ENCODE measurements at places on chromosomes 12 and 14. TPM values are rescaled to one million over a fixed set of nuclear protein-coding genes. Genes with fewer than 3 reads are reported as not detected.

- DNase-seq: no peak
- H3K36me3 ChIP-seq: no peaks in the 10 kb centered on the region
- H3K27ac ChIP-seq: no peak overlapping the region
- no peaks in the 10 kb centered on the region for H3K27me3 ChIP-seq
- no peak overlapping the region for H3K4me3 ChIP-seq
Observed at GRCh38 chr12:52708010-52708409, 4.7 kb upstream of the KRT77 start.

- no peaks in the 10 kb centered on the region for H3K27me3 ChIP-seq
- peak overlapping the region; percentile 47 for H3K27ac ChIP-seq
- H3K4me1 ChIP-seq: peaks cover 15% of the 10 kb centered on the region
- DNase-seq: peak; percentile 63
Observed at GRCh38 chr12:55681142-55682077, 26.3 kb downstream of the ITGA7 start.

The P2RX7 gene
- total RNA-seq: 4.0 TPM

GRCh38 chr12:30795410-30796312, 40.9 kb upstream of the CAPRIN2 start:
- peak overlapping the region; percentile 65 for H3K27ac ChIP-seq
- no peaks in the 10 kb centered on the region for H3K27me3 ChIP-seq
- peaks cover 11% of the 10 kb centered on the region for H3K4me1 ChIP-seq
- peak; percentile 66 for DNase-seq
- H3K4me3 ChIP-seq: peak overlapping the region; percentile 81
- no peaks in the 10 kb centered on the region for H3K36me3 ChIP-seq

DNA sequence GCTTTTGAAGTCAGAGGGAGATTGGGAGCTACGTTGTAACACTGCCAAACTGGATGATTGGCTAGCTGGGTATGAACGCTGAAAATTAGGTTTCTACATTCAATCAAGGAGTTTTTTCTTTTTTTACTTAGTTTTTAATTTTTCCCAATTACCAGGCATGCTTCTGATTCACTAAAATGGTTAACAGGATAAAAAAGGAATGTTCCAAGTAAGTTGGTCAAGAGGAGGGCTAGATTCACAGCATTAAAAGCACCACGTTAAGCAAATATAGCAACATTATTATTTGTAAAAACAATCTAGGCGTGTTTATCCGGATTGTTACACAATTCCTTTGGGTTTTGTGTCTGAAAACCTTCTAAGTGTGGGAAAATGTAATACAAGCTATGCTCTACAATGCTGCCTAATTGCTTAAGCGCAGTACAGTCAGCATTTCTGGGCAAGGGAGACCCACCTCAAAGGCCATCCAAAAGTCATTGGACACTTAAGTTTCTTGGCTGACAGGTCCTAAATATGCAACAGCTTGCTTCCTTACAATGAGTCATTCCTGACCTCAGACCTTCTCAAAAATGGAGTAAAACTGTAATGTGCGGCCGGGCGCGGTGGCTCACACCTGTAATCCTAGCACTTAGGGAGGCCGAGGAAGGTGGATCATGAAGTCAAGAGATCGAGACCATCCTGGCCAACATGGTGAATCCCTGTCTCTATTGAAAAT, 1.2 kb downstream of the RPLP0 start:
- H3K27ac ChIP-seq: peak overlapping the region; percentile 68
- no peak for DNase-seq
- peaks cover 23% of the 10 kb centered on the region for H3K36me3 ChIP-seq

The PLD4 gene
- not detected for total RNA-seq

The FAM181A gene
- total RNA-seq: not detected

DNA sequence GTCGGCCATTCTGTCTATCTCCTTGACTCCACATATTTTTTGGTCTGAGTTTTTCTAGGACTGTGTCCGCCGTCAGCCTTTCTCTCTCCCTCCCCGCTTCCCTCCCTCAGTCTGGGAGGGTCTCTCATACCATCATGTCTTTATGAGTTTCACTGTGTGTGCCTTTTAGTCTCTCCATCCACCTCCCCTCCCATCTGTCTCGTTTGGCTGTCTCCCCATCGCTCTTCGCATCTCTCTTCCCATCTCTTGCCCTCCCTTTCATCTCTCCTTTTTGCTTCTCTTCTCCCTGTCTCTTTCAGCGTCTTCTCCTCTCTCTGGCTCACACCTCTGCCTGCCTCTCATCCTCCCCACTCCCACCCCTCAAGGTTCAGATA, 6.9 kb upstream of the CISTR start:
- no peaks in the 10 kb centered on the region for H3K27me3 ChIP-seq
- no peaks in the 10 kb centered on the region for H3K4me1 ChIP-seq
- H3K4me3 ChIP-seq: no peak overlapping the region
- no peaks in the 10 kb centered on the region for H3K36me3 ChIP-seq
- no peak overlapping the region for H3K27ac ChIP-seq

The PLEKHG7 gene
- not detected for total RNA-seq

DNA sequence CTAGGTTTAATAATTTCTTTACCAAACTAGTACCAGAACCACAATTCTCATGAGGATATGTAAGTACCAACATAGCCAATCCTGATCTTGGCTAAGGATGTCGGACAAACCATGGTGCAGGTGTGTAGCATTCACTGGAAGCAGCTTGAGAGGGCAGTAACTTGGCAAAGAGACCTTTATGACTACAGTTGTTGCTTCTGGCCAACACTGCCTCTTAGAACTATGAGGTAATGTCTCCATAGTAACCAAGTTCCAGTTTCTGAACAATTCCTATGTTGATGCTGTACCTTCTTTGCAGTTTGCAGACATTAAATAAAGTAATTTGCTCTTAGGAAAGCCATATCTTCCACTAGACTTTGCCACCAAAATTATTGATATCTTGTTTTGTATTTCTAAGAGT, at the start of gene LMNTD1:
LMNTD1 (minus strand) TSS at position 186 of the 400 bp plus-strand sequence. CDS start 324 bp downstream, outside the sequence.
- H3K36me3 ChIP-seq: no peaks in the 10 kb centered on the region
- no peaks in the 10 kb centered on the region for H3K4me1 ChIP-seq
- no peak within 1 kb of the TSS for H3K4me3 ChIP-seq
- H3K27me3 ChIP-seq: no peaks in the 10 kb centered on the region
- DNase-seq: no peak

- H3K4me3 ChIP-seq: no peak overlapping the region
- H3K27me3 ChIP-seq: no peaks in the 10 kb centered on the region
- DNase-seq: no peak
Observed at GRCh38 chr14:101446387-101446969, 114.8 kb upstream of the DIO3 start.

All from thoracic aorta (tissue), 2 donors.